ENCODE measurements at places on chromosomes 3 and 15. TPM values are rescaled to one million over a fixed set of nuclear protein-coding genes. Genes with fewer than 3 reads are reported as not detected.
A peak's percentile ranks its signal among the peaks of the same experiment; 100 is the strongest.

DNA sequence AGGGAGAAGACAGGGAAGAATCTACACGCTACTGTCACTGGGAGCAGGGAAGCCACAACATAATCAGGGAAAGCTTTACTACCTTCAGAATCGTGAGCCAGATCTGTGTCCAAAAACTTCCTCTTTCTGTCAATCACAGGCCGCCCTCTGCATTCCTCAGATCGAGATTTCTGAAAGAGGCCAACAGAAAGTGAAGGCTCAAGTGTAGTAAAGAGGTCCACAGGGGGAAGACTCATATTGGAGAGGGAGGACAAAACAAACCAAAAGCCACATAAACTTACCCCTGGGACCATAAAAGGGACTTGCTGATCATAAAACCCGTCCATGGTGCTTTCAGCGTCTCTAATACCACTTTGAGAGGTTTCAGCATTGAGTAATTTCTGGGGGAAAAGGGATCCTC, 3.3 kb downstream of the ETV5 start:
- no peak for DNase-seq
- H3K4me1 ChIP-seq: peaks cover 39% of the 10 kb centered on the region
- no peaks in the 10 kb centered on the region for H3K27me3 ChIP-seq
- H3K36me3 ChIP-seq: no peaks in the 10 kb centered on the region
- no peak overlapping the region for H3K4me3 ChIP-seq

DNA sequence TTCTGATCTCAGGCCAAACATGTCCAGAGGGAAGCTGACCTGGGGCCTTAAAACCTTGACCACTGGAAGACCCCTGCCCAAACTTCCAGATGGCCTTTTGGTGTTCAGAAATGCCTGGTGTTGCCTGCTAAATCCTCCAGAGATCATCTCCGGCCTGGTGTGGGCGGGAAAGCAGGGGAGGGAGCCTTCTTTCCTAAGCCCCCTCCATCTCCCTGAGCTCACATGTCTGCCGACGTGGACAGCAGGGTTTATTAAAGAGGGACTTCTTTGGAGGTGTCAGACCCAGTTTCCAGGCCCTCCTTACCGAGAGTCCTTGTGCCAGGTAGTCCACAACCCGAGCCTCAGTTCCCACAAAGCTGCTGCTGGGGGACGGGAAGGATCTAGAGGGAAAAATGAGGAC, 55.9 kb upstream of the SLC6A1 start:
- H3K27me3 ChIP-seq: no peaks in the 10 kb centered on the region
- DNase-seq: no peak
- H3K4me3 ChIP-seq: no peak overlapping the region
- H3K27ac ChIP-seq: no peak overlapping the region

DNA sequence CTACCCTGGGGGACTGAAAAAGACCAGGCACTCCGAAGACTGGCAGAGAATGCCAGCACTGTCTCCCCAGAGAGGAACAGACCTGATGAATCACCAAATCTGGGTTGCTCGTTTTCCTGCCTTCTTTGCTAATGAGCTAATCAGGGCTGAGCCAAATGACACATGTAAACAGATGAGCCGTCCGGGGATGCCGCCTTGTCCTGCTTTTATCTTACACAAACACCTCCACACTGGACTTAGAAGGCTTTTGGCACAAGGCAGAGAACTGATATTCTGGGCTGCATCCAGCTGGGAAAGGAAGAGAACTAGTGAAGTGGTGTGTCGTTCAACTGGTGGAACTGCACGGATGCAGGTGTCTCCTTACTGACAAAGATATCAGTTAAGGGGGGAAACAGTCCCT, 88.1 kb downstream of the MECOM start:
- no peaks in the 10 kb centered on the region for H3K27me3 ChIP-seq
- H3K36me3 ChIP-seq: no peaks in the 10 kb centered on the region
- H3K4me1 ChIP-seq: no peaks in the 10 kb centered on the region
- DNase-seq: no peak

- no peaks in the 10 kb centered on the region for H3K27me3 ChIP-seq
- H3K4me1 ChIP-seq: peaks cover 8% of the 10 kb centered on the region
- H3K36me3 ChIP-seq: no peaks in the 10 kb centered on the region
- peak overlapping the region; percentile 5 for H3K27ac ChIP-seq
Observed at GRCh38 chr3:116950301-116951055, 240.9 kb downstream of the TUSC7 start.

DNA sequence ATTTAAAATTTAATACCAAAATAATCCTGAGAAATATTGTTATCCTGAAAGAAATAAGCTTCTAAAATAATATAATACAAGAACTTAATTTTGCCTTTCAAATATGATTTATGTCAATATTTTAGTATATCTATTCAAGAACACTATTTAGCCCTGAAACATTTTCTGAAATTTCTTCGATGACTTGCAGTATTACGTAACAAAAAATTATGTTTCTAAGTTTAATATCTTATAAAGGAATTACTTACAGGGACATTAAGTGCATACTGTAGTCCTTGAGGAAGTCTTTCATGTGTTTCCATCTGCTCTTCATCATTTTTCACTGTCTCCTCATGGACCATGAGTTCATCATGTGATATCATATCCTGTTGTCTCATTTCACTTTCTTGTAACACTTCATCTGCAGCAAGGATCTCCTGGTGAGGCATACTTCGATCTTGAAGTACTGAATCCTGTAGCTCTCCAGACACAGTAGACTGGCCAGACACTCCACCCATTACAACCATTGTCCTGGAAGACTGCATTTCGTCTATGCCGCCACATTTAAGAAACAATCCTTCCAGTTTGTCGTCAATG, 62.0 kb downstream of the ZNF148 start:
- H3K27me3 ChIP-seq: no peaks in the 10 kb centered on the region
- no peak overlapping the region for H3K4me3 ChIP-seq
- H3K4me1 ChIP-seq: peaks cover 36% of the 10 kb centered on the region
- no peak for DNase-seq

DNA sequence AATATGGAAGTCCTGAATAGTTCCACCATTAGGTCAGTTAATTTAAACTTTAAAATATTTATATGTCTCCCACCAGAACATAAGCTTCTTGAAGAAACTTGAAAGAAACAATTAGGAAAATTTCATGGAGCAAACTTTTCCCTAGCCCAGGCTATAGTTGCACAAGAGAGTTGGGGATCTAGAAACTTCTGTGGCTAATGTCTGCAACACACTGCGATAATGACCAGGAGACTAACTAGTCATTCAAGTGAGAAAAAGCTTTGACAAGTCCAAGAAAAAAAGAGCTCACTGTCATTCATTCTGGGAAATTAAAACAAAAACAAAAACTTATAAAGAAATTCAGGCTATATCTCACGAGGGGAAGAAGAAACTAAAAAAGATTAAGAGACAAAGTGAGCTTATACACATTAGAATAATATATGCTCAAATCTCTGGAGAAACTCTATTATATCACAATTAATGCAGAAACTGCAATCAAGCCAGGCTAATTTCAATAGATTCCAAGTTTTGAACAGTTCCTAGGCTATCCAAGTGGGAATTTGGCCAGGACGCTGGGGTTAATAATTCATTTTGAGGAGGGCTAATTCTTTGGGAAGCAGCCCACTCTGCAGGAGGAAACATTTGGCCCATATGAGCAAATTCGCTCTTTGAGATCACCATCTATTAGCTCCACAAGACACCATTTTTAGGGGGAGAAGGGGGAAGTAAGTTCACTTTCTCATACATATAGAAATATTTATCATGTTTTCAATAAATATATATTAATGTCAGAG, 134.6 kb downstream of the MEIS2 start:
- H3K27ac ChIP-seq: no peak overlapping the region
- H3K36me3 ChIP-seq: no peaks in the 10 kb centered on the region
- H3K4me1 ChIP-seq: no peaks in the 10 kb centered on the region
- DNase-seq: no peak

DNA sequence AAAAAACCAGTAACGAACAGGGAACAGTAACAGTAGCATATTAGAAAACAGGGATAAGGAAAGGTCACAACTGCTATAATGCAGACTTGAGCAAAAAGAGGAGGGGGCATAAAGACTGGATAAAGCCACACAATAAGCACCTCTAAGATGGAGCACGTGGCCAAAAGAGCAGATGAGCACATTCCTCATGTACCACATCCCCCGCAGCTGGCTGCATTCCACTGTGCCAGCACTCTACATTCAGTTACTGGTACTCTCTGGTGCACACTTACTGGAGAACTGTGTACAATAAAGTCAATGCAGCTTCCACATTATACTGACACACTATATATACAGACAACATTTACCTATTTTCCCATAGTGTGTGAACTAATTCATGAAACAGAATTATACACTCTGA, 64.7 kb downstream of the UBE3A start:
- no peak overlapping the region for H3K27ac ChIP-seq
- H3K4me3 ChIP-seq: no peak overlapping the region
- peaks cover 15% of the 10 kb centered on the region for H3K36me3 ChIP-seq

DNA sequence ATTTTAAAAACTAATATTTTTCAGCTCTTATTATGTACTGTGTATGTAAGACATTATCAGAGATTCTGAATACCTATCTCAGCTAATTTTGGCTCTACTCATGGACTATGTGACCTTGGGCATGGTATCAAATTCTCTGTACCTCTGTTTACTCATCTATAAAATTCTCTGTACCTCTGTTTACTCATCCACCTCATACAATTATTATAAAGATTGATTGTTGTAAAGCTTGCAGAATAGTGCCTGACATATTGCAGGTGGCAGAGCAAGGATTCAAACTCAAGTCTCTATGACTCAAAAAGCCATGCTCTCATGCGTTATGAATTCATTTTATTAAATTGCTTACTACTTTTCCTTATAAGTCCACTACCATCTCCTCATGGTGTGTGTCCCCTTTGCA, 151.9 kb upstream of the ARL6 start:
- no peaks in the 10 kb centered on the region for H3K27me3 ChIP-seq
- no peaks in the 10 kb centered on the region for H3K4me1 ChIP-seq
- no peak overlapping the region for H3K4me3 ChIP-seq
- H3K27ac ChIP-seq: no peak overlapping the region
- DNase-seq: no peak

GRCh38 chr3:166721466-166721865, 658.6 kb downstream of the ZBBX start:
- no peak overlapping the region for H3K27ac ChIP-seq
- H3K4me3 ChIP-seq: no peak overlapping the region
- DNase-seq: no peak
- H3K27me3 ChIP-seq: no peaks in the 10 kb centered on the region
- no peaks in the 10 kb centered on the region for H3K4me1 ChIP-seq
- H3K36me3 ChIP-seq: no peaks in the 10 kb centered on the region

- H3K4me1 ChIP-seq: no peaks in the 10 kb centered on the region
- no peaks in the 10 kb centered on the region for H3K36me3 ChIP-seq
- H3K27ac ChIP-seq: no peak overlapping the region
- no peaks in the 10 kb centered on the region for H3K27me3 ChIP-seq
- no peak for DNase-seq
- H3K4me3 ChIP-seq: no peak overlapping the region
Observed at GRCh38 chr3:40494698-40495097, 11.1 kb upstream of the ZNF620 start.

DNA sequence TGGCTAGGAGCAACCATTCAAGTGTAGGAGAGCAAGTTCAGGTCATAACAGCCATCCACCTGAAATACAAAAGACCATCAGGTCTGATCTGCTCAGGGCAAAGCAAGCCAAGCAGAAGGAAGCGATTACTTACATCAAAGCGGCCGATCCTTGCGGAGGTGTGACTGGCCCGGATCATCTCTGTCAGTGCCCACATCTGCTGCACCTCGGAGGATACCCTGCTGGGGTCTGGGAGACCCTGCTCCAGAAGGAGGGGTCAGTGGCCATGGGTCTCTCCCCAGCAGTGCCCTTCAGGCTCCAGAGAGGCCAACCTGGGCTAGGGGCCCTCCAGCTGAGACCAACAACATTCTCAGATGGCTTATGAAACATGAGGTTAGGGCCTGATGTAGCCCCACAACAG, 2.5 kb upstream of the AMT start:
- H3K27me3 ChIP-seq: no peaks in the 10 kb centered on the region
- DNase-seq: no peak
- peaks cover 33% of the 10 kb centered on the region for H3K4me1 ChIP-seq
- peaks cover 3% of the 10 kb centered on the region for H3K36me3 ChIP-seq
- H3K27ac ChIP-seq: no peak overlapping the region

DNA sequence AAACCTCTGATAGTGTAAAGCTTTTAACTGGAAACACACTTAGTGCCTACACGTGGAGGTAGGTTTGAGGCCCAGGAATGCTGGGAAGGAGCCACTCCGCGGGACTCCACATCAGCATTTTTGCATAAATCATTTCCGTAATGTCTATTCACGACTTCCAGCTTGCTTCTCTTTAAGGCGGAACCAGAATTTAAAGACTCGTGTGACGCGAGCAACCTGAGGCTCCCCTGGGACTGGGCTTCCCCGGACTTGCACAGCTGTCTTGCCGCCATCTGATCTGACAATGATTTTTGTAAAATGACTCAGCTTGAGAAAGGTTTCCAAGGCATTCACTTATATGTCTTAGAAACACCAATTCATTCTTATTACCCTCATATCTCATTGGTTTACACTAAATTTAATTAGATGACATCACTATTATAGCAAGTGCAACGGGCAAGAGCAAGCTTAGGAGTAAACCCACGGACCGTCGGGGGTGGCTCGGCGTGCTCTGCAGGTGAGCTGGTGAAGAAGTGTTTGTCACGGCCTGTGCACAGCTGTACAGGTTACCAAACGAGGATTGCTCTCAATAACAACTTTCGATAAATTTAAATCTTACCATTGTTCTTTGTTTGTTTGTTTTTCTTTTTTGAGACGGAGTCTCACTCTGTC, 95.2 kb downstream of the CHSY1 start:
- no peaks in the 10 kb centered on the region for H3K36me3 ChIP-seq
- no peaks in the 10 kb centered on the region for H3K27me3 ChIP-seq
- DNase-seq: no peak

DNA sequence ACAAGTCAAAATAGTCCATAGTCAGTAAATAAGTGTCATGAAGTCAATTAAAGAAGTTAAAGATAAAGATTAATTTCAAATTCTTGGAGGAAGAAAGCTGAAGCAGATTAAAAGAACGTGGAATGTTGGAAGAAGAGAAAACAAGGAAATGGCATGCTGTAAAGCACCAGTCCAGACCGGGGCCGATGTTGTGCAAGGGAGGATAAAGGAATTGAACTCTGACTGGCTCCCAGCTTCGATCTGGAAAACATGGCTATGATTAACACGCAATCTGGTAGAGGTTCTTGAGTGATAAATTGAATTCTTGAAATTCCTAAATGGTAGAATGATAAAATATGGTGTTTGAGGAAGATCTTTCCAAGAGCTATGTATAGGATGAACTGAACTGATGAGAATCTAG, 194.4 kb downstream of the MEIS2 start:
- no peaks in the 10 kb centered on the region for H3K27me3 ChIP-seq
- no peak overlapping the region for H3K4me3 ChIP-seq
- H3K4me1 ChIP-seq: no peaks in the 10 kb centered on the region
- no peak overlapping the region for H3K27ac ChIP-seq
- DNase-seq: no peak

- H3K36me3 ChIP-seq: no peaks in the 10 kb centered on the region
- no peak overlapping the region for H3K4me3 ChIP-seq
- no peak for DNase-seq
- no peaks in the 10 kb centered on the region for H3K27me3 ChIP-seq
- no peaks in the 10 kb centered on the region for H3K4me1 ChIP-seq
Observed at GRCh38 chr3:115423170-115423569, 200.1 kb upstream of the GAP43 start.

The GOLGA8Q gene
- 36.5 TPM for total RNA-seq

The THBS1 gene
- 23.5 TPM for total RNA-seq

The MOBP gene
- not detected for total RNA-seq

The SLC9C1 gene
- 0.11 TPM for total RNA-seq

The ZBBX gene
- not detected for total RNA-seq

Measured in thyroid gland (tissue), 4 donors.